Lung (tissue), 17 donors: ENCODE measurements at places on chromosomes 6 and 20. TPM values are rescaled to one million over a fixed set of nuclear protein-coding genes. Genes with fewer than 3 reads are reported as not detected.

GRCh38 chr6:27806981-27807440 lies 105.2 kb downstream of the OR2B2 start:
- peak overlapping the region; percentile 47 for H3K4me3 ChIP-seq
- H3K4me1 ChIP-seq = peaks cover 11% of the 10 kb centered on the region
- H3K27me3 ChIP-seq = no peaks in the 10 kb centered on the region

- no peak overlapping the region for H3K27ac ChIP-seq
- no peaks in the 10 kb centered on the region for H3K36me3 ChIP-seq
- peaks cover 7% of the 10 kb centered on the region for H3K4me1 ChIP-seq
- no peaks in the 10 kb centered on the region for H3K27me3 ChIP-seq
- no peak overlapping the region for H3K4me3 ChIP-seq
These were observed 314.5 kb downstream of the COL12A1 start for GRCh38 chr6:74891349-74891831.

GRCh38 chr6:51459958-51460357 lies 627.5 kb downstream of the PKHD1 start:
- H3K4me3 ChIP-seq = no peak overlapping the region
- no peaks in the 10 kb centered on the region for H3K36me3 ChIP-seq
- peaks cover 4% of the 10 kb centered on the region for H3K4me1 ChIP-seq
- DNase-seq = no peak
- no peaks in the 10 kb centered on the region for H3K27me3 ChIP-seq
- no peak overlapping the region for H3K27ac ChIP-seq

DNA sequence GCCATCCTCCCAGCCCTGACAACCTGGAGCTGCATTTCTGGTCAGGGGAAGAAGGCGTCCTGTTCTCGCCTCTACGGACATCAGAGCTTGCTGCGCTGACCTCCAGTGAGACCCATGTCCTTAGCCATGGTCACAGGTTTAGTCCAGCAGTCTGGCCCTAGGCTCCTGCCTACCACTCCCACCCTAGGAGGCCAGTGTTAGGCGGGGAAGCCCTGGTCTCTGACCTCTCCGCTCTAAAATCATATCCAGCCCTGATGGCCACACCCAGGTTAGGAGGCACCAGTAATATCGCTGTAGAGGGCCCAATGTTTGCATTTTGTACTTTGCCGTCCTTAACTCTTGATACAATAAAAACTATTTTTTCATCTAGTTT lies 1.2 kb upstream of the HTR1B start:
- no peaks in the 10 kb centered on the region for H3K36me3 ChIP-seq
- no peak overlapping the region for H3K4me3 ChIP-seq
- DNase-seq = no peak
- H3K4me1 ChIP-seq = no peaks in the 10 kb centered on the region
- H3K27ac ChIP-seq = no peak overlapping the region
- H3K27me3 ChIP-seq = peaks cover 73% of the 10 kb centered on the region

The CST2 gene
- 0.28 TPM for total RNA-seq

DNA sequence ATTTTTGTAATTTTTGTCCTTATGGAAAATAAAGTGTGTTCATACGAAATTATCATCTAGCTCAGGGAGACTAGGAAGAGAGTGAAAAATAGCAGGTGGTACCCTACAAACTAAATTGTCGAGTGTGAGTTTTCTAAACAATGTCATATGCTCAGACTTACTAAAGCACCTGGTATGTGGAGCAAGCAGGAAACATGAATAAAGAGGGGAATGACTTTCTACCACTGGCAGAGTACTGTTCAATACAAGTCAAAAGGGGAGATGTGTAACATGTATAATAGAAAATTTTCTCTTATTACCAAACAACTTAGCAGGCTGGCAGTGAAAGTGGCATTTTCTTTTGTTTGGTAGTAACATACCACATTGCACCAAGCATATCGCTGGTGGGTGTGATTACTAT lies 36.1 kb downstream of the CTNNBL1 start:
- H3K4me1 ChIP-seq = peaks cover 9% of the 10 kb centered on the region
- DNase-seq = no peak
- H3K4me3 ChIP-seq = no peak overlapping the region

- no peak for DNase-seq
- peaks cover 28% of the 10 kb centered on the region for H3K36me3 ChIP-seq
- no peak overlapping the region for H3K27ac ChIP-seq
- no peaks in the 10 kb centered on the region for H3K27me3 ChIP-seq
- H3K4me1 ChIP-seq = peaks cover 3% of the 10 kb centered on the region
- no peak overlapping the region for H3K4me3 ChIP-seq
These were observed 135.7 kb downstream of the KIF13A start for GRCh38 chr6:17851720-17852161.

The CNPY3 gene
- total RNA-seq = 36.0 TPM

The TFAP2B gene
- total RNA-seq = not detected

The MCHR2 gene
- total RNA-seq = not detected

DNA sequence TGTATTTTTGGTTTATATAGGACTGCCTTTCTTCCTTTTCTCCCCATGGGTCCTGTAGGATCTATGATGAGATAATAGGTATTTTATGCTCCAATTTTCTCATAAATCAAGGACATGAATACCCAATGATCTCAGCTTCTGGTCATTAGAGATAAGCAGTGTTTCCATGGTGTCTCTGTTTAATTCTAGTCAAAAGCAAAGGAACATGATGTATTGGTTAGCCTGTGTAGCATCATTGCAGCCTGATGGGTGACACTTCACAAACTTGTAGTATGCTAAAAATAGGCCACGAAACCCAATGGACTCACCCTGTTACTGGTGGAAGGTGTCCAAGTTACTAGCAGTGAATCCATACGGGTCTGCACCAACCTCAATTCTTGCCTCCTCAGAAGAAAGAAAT lies 116.2 kb upstream of the SNX9 start:
- H3K4me1 ChIP-seq = no peaks in the 10 kb centered on the region
- no peak overlapping the region for H3K27ac ChIP-seq
- H3K27me3 ChIP-seq = no peaks in the 10 kb centered on the region
- no peak for DNase-seq

GRCh38 chr6:46734867-46735719 lies at the start of gene PLA2G7:
PLA2G7 (minus strand) TSS chr6:46735375; CDS start chr6:46722891, 12,484 bp downstream.
- no peaks in the 10 kb centered on the region for H3K4me1 ChIP-seq
- no peak within 1 kb of the TSS for H3K27ac ChIP-seq
- peak; percentile 54 for DNase-seq

The KCNK16 gene
- total RNA-seq = not detected

The COL9A3 gene
- 26.1 TPM for total RNA-seq

The LAMA4 gene
- 121 TPM for total RNA-seq

- H3K4me1 ChIP-seq = no peaks in the 10 kb centered on the region
- no peak overlapping the region for H3K27ac ChIP-seq
- no peak overlapping the region for H3K4me3 ChIP-seq
- no peak for DNase-seq
- no peaks in the 10 kb centered on the region for H3K27me3 ChIP-seq
These were observed 255.6 kb downstream of the ERMARD start for GRCh38 chr6:170006900-170007467.

GRCh38 chr6:129105035-129105434 lies 222.1 kb downstream of the LAMA2 start:
- no peak for DNase-seq
- H3K4me1 ChIP-seq = peaks cover 11% of the 10 kb centered on the region
- H3K36me3 ChIP-seq = no peaks in the 10 kb centered on the region
- H3K27me3 ChIP-seq = no peaks in the 10 kb centered on the region
- no peak overlapping the region for H3K4me3 ChIP-seq
- peak overlapping the region; percentile 82 for H3K27ac ChIP-seq

DNA sequence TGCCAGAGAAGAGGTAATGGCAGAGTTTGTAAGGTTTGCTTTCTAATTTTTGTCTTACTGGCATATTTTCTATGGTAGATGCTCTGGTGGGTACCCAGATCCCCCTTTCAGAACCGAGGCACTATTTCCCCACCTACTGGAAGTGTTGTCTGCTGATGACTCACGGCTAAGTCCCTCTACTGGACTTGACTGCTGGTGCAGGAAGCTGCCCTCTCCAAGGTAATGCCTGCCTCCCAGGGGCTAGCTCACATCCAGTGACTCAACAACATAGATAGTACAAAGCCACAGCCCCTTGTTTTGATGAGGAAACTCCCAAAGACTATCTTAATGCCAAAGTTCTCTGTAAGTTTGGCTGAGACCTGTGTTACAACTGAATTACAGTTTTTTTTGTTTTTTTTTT lies 285.4 kb upstream of the FLRT3 start:
- no peaks in the 10 kb centered on the region for H3K36me3 ChIP-seq
- H3K27ac ChIP-seq = no peak overlapping the region
- DNase-seq = no peak
- H3K4me3 ChIP-seq = no peak overlapping the region
- no peaks in the 10 kb centered on the region for H3K27me3 ChIP-seq
- no peaks in the 10 kb centered on the region for H3K4me1 ChIP-seq

The BIRC7 gene
- total RNA-seq = 0.71 TPM

DNA sequence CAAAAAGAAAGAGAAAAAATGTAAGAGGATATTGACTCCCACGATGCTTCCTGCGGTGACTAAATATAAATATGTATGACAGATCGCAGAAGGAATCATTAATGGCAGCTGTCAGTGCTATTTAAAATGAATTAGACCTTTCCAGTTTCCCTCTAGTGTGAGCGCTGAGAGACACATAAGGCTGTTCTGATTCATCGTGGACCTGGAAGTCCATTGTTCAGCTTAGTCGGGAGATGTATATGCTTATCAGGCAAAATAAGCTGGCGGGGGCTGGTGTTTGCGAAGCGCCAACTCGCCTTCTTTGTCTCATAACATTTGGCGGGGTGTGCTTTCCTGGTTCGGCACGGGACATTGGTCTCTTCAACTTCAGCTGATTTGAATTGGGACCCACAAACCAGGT lies 95.4 kb downstream of the CDH4 start:
- peaks cover 1% of the 10 kb centered on the region for H3K4me1 ChIP-seq
- no peak overlapping the region for H3K27ac ChIP-seq
- no peaks in the 10 kb centered on the region for H3K27me3 ChIP-seq

The PIGT gene
- 33.6 TPM for total RNA-seq

DNA sequence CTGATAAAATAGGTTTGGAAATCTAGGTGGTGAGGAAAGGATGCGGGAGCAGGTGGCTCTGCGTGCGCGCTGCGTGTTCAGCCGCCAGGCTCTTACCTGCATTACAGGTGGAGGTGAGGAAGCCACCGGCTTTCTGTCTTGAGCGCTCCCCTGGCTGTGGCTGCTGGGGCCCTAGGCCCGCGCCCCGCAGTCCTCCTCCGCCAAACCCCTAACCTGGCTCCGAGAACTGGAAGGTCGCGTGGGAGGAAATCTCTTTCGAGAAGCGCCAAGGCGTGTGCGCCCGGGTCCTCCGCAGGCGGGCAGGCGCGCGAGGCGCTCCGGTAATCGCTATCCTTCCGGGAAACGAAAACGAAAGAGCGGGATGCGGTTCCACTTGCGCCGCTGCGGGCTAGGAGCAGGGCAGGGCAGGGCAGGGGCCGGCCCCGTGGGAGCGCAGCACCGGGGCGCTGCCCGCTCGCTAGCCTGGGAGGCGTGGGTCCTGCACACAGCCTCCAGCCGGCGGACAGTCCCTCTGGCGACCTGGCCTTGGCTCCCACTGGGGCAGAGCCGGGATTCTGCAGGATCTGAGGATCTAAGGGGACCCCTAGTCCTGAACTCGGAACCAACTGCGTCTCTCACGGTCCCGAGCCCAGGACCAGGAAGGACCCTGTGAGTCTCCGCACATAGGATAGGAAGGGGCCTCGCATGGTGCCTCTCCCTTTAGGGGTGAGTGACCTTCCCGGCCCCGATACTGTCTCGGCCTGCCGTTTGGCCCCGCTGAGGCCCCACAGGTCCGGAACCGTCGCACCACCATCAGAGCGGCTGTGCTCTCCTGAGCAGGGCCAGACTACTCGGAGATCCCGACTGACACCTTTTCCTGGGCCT lies at the start of gene ETV7:
Gene ETV7, minus strand, starts transcription at position 230 of the 864 bp plus-strand sequence. Its CDS starts 128 bp downstream, at position 102.
- no peaks in the 10 kb centered on the region for H3K36me3 ChIP-seq
- peaks cover 49% of the 10 kb centered on the region for H3K27me3 ChIP-seq
- peak within 1 kb of the TSS; percentile 76 for H3K27ac ChIP-seq
- DNase-seq = peak; percentile 54
- peak within 1 kb of the TSS; percentile 62 for H3K4me3 ChIP-seq

The PXDC1 gene
- total RNA-seq = 49.5 TPM

DNA sequence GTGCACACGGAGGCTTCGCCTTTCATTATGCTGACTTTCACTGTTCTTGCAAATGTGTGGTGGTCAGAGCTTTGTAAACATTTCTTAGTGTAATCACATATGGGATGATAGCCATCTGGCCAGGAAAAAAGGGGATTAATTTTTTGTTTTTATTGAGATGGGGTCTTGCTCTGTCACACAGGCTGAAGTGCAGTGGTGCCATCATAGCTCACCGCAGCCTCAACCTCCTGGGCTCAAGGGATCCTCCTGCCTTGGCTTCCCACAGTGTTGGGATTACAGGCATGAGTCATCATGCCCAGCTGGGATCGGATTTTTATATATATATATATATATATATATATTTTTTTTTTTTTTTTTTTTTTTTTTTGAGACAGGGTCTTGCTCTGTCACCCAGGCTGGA lies 11.0 kb upstream of the TIAM2 start:
- no peaks in the 10 kb centered on the region for H3K27me3 ChIP-seq
- H3K4me3 ChIP-seq = no peak overlapping the region

- no peaks in the 10 kb centered on the region for H3K27me3 ChIP-seq
- H3K4me3 ChIP-seq = no peak overlapping the region
- no peaks in the 10 kb centered on the region for H3K4me1 ChIP-seq
- peak; percentile 68 for DNase-seq
- no peaks in the 10 kb centered on the region for H3K36me3 ChIP-seq
These were observed 654.5 kb upstream of the PTCHD4 start for GRCh38 chr6:48765352-48765961.

The ALDH5A1 gene
- total RNA-seq = 12.8 TPM

DNA sequence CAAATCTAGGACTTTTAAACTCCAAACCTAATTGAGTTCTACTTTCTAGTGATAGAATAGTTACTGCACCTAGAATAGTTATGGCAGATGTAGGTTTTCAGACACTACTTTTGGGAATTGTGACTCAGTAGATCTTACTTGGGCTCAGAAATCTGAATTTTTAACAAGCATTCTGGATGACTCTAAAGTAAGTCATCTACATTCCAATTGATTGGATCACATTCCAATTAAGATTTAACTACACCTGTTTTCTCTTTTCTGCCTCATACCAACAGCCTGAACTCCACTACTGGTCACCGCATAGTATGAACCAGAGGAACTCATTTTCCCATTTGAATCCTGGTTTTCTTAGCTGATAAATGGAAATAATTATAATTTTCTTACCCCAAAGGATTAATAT lies 49.5 kb upstream of the TFAP2D start:
- DNase-seq = no peak
- H3K4me1 ChIP-seq = no peaks in the 10 kb centered on the region
- no peak overlapping the region for H3K4me3 ChIP-seq
- no peak overlapping the region for H3K27ac ChIP-seq

DNA sequence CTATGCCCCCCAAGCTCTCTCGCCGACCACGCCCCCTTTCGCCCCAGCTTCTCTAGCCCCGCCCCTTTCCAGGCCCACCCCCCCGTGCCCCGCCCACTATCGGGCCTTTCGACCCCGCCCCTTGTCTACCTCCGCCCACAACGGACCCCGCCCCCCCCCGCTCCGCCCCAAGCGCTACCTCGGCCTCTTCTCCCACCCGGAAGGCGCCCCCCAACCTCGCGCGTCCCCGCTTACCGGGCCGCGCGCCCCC lies 200 bp downstream of the ZBTB22 start:
- no peak overlapping the region for H3K4me3 ChIP-seq
- DNase-seq = no peak
- no peaks in the 10 kb centered on the region for H3K27me3 ChIP-seq
- H3K36me3 ChIP-seq = peaks cover 27% of the 10 kb centered on the region
- peaks cover 13% of the 10 kb centered on the region for H3K4me1 ChIP-seq

GRCh38 chr6:67336014-67336413 lies 1299.1 kb upstream of the ADGRB3 start:
- no peak overlapping the region for H3K4me3 ChIP-seq
- no peak overlapping the region for H3K27ac ChIP-seq
- no peaks in the 10 kb centered on the region for H3K36me3 ChIP-seq

- H3K27ac ChIP-seq = no peak overlapping the region
- H3K36me3 ChIP-seq = peaks cover 41% of the 10 kb centered on the region
- no peaks in the 10 kb centered on the region for H3K27me3 ChIP-seq
- DNase-seq = no peak
These were observed 33.3 kb upstream of the ZBP1 start for GRCh38 chr20:57653546-57653900.
